ENCODE measurements at places on chromosomes 3 and 15. TPM values are rescaled to one million over a fixed set of nuclear protein-coding genes. Genes with fewer than 3 reads are reported as not detected.

MYEF2 gene
- 9.9 TPM for total RNA-seq

ST8SIA2 gene
- total RNA-seq = 12.7 TPM

LZTFL1 gene
- 10.2 TPM for total RNA-seq

GOLGA8Q gene
- 0.77 TPM for total RNA-seq

ACSBG1 gene
- under 0.01 TPM for total RNA-seq

TICRR gene
- 8.0 TPM for total RNA-seq

PLA1A gene
- 0.13 TPM for total RNA-seq

LIPC gene
- 1.3 TPM for total RNA-seq

MGLL gene
- total RNA-seq = 206 TPM

DNA sequence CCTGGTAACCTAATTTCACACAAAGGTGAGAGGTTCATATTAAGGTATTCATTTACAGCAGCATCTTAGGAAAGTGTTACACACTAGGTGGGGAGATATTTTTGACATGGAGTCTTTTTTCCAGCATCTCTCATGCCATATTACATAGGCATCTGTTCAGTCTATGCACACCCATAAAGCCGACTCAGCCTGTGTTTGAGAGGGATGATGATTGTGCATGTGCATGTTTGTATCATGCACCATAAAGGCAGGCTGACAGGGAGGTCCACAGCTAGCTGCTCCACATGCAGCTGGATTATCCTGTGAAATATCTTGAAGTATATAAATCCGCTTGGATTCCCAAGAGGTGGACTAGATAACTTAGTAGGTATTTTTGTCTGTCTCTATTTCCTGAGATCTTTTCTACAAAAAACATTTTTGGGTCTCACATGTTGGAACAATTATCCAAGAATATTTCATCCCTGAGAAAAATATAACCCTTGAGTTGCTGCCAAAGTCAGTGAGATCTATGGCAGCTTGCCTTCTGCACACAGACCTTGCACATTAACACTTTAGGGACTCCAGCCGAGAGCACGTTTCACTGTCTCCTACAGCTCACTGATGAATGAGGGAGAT is 288.4 kb upstream of the DPH6 start:
- no peak for DNase-seq

- peak; percentile 53 for DNase-seq
Measured at GRCh38 chr3:184801241-184801785, 10.7 kb upstream of the VPS8 start.

GRCh38 chr3:25566358-25566920 is 98.3 kb downstream of the TOP2B start:
- DNase-seq = no peak

- no peak for DNase-seq
Measured at GRCh38 chr3:190175490-190175889, 54.8 kb upstream of the P3H2 start.

GRCh38 chr15:85558848-85559247 is 178.4 kb downstream of the AKAP13 start:
- no peak for DNase-seq

DNA sequence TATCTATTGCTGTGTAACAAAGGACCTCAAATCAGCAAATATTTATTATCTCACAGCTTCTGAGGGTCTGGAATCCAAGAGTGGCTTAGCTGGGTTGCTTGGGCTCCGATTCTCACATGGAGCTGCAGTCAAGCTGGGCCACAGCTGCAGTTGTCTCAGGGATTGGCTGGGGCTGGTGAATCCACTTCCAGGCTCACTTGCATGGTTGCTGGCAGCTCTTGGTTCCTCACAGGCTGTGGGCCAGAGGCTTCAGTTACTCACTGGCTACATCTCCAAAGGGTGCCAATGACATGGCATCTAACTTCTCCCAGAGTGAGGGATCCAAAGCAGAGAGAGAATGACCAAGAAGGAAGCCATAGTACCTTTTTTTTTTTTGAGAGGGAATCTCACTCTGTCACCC is 13.9 kb upstream of the SYNM start:
- no peak for DNase-seq

GRCh38 chr3:172746475-172746874 is 4.1 kb upstream of the ECT2 start:
- DNase-seq = peak; percentile 39

DNA sequence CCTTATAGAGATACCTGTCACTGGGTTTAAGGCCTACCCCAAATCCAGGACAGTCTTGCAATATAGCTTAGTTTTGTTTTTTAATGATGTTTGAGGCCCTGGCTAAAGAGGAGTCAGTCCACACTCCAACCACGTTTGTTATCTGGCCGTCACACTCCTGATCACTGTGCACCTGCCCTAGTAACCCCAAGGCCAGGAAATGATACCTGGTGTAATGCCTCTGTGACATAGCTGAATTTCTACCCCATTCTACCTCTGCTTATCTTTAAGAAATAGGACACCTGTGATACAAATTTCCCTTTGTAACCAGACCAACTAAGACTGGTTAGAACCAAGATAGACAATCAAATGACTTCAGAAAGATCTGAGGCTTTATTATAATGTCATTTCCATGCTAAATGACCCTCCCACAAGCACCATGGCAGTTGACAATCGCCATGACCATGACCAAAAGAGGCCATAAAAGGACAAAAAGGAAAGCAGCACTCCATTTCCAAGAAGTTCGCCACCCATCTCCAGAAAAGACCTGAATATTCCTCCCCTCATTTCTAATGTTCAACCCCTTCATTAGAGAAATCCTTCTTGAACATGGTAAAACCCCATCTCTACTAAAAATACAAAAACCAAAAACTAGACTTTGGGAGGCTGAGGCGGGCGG is 4.8 kb upstream of the RTP3 start:
- DNase-seq = no peak

DNA sequence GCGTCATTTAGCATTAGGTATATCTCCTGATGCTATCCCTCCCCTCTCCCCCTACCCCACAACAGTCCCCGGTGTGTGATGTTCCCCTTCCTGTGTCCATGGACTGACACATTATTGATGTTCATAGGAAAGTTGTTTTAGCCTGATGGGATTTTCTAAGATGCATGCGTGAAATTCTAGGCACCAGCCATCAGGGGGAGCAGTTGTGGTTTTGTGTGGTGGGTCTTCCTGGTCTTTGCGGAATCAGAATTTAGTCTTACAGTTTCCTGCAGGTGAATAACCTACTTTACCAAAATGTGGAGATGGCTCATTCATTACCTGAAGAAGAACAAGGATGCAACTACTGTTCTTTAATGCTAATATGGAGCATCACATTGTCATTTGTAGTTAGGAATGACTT is 455.0 kb upstream of the THBS1 start:
- DNase-seq = peak; percentile 79

DNA sequence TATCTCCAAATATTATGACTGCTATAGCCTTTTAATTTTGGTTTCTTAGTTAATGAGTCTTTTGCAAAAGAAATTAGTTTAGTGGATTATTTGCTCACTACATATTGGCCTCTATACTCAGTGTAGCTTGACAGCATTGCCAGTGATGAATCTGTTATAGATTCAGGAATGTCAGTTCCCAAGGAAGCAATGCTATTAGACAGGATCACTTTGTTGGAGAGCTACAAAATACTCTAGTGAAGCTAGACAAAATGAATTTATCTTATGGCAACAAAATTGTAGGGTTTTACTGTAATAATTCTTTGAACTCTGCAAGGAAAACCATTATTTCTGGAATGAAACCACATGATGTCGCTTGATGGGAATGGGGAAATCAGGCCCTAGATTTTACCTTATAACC is 543.3 kb downstream of the SQOR start:
- DNase-seq = no peak

- no peak for DNase-seq
Measured at GRCh38 chr3:171890398-171890797, 47.2 kb downstream of the TMEM212 start.

GRCh38 chr15:61083788-61084134 is 145.3 kb downstream of the RORA start:
- no peak for DNase-seq

GRCh38 chr15:101393172-101393571 is 96.3 kb downstream of the PCSK6 start:
- no peak for DNase-seq

- no peak for DNase-seq
Measured at GRCh38 chr3:178603735-178604134, 67.5 kb downstream of the KCNMB2 start.

- peak; percentile 57 for DNase-seq
Measured at GRCh38 chr15:92809880-92810361, 90.2 kb upstream of the CHD2 start.

GRCh38 chr3:42653303-42653559 is 266 bp upstream of the ZBTB47 start:
- no peak for DNase-seq

- DNase-seq = no peak
Measured at GRCh38 chr3:37053337-37053736, 60.0 kb downstream of the MLH1 start.

All from LHCN-M2 (cell line).